ENCODE measurements at places on chromosomes 7 and 10.

DNA sequence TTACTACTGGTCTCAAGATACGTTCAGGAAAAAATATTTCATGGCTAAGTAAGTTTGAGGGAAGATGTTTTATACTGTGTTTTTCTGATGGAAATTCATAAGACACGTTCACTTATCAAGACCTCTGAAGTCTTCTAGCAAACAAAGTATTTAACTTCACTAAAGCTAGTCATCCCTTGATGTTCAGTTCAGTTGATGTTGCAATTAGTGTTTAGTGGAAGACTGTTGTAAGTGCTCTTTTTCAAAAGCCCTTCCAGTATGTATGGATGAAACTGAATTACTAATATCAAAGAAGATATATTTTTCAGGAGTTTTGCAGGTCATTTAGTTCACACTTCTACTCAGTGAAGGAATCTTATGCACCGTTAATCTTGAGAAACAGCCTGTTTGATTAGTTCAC, 25.1 kb downstream of the CUL1 start:
- DNase-seq: no peak

DNA sequence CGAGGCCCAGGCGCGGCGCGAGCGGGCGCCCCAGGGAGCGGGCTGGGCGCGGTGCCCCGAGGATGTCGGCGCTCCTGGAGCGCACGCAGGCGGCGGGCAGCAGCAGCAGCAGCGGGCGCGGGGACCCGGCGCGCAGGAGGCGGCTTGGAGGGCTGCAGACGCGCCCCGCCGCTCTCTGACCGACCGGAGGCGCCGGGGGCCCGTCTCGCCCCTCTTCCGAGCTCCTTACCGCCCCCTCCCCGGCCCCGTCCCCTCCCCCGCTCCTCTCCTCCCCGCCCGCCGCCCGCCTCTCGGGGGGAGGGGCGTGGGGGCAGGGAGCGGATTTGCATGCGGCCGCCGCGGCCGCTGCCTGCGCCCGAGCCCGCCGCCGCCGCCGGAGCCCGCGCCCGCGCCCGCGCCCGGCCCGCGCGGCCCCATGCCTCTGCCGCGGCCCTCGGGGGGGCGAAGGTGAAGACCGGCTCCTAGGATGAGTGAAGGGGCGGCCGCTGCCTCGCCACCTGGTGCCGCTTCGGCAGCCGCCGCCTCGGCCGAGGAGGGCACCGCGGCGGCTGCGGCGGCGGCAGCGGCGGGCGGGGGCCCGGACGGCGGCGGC, at the start of gene NRG3:
Gene NRG3, plus strand, starts transcription at position 320 of the 592 bp plus-strand sequence.
- no peak for DNase-seq

DNA sequence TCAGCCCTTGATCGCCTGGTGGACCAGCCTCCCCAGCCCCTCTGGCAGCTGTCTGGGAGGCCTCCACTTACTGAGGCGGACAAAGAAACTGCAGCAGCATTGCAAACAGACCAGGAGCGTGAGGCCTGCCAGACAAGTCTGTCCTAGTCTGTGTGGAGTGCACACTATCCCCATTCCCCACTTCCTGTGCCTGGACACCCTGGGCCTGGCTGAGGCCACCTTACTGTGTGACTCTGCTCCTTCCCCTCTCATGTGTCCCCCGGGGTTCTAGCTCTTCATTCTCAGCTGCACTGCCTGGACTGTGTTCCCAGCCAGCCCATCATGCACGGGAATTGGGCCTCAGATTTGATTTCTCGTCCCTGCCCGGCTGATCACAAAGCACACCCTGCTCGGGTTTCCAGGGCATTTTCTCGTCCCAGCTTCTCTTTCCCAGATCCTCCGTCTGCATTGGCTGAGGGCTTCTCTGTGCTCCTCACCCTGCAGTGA, 16.7 kb upstream of the C10orf90 start:
- no peak for DNase-seq

GRCh38 chr10:93248583-93249227, 175.0 kb downstream of the CYP26A1 start:
- DNase-seq: no peak

GRCh38 chr10:28118985-28119628, 120.2 kb upstream of the ODAD2 start:
- DNase-seq: no peak

GRCh38 chr7:30466266-30466665, 12.3 kb downstream of the NOD1 start:
- DNase-seq: no peak

GRCh38 chr10:47038881-47039561, 127.8 kb downstream of the PTPN20 start:
- DNase-seq: no peak

DNA sequence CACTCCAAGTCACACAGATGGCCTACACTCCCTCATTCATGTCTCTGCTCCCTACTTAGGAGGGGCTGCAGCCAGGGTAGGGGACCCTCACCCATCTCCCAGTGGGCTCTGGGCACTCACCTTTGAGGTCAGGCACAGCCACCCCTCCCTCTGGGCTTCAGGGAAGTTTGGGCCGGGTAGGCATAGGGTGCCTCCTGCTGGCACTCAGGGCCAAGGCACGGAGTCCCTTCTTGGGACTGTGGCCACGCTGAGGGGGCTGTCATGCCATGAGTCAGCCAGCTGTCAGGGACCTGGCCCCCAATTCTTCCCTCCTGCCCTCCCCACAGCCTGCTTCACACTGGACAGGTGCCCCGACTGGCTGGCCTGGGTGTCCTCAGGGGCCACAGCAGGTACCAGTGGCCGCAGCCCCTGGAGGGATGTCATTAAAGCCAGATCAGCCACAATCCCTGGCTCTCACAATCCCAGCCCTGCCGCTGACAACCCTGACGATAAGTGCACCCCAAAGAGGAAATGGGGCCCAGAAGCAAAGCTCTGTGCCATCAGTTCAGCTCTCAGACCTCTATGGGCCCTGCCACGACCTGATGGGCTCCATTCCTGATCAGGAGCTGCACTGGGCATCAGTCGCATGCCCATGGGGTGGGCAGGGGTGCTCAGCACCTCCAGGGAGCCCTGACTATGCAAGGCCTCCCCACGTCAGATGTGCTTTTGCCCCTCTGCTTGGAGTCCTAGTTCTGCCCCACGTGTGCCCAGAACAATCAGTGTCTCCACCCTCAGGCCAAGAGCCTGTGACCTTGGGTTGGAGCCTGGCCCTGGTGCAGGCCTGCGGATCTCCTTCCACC, 34.1 kb upstream of the RET start:
- DNase-seq: no peak

DNA sequence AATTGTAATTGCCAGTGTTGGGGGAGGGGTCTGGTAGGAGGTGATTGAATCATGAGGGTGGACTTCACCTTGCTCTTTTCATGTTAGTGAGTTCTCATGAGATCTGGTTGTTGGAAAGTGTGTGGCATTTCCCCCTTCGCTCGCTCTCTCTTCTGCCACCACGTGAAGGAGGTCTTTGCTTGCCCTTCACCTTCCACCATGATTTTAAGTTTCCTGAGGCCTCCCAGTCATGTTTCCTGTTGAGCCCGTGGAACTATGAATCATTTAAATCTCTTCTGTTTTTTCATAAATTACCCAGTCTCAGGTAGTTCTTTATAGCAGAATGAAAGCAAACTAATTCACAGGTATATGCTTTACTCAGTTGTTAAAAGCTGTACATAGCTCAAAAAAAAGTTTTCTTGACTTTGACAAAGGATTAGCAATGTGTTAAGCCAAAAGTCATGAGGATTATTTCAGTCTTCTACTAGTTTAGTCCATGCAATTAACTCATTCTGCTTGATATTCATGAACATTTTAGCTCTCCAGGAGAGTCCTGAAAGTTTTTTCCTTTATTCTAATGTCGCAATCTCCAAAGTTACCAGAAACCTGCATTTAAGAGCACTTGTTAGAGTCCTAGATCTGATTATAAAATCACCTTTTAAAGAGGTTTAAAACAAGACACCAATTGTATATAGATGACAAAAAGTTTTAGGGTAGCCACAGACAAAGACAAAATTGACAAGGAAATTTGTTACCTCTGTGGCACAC, 27.7 kb upstream of the ARHGAP12 start:
- no peak for DNase-seq

DNA sequence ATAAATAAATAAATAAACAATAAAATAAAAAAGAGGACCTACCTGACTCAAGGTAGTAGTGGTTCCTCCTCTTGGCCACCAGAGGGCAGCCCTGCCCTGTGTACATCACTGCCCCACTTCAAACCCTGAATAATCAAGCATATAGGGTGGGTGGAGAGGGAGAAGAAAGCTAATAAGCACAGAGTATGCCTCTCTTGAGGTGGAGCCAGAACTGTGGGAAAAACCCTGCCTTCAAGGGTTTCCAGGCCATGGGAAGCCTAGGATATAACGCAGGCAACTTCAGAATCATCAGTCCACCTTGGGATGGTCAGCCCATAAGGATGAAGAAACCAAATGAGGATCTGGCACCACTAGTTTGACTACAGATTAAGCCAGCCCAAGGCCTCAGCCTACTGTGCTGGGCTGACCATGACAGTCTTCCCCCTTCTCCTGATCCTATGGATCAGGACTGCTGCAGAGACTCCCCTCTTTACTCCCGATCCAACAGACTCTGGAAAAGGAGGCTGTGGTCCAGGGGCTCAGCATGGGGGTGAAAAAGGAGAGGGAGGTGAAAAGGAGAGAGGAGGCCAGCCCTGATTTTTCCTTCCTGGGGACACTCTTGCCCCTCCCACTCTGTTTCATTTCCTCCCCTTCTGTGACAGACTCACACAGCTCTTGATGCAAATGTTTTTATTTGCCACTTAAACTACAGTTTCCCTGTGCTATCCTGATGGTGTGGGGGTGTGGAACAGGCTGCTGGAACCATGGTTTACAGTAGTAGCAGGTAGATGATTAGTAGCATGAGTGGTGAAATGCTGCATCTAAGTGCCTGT, 10.1 kb downstream of the AVPI1 start:
- DNase-seq: no peak

DNA sequence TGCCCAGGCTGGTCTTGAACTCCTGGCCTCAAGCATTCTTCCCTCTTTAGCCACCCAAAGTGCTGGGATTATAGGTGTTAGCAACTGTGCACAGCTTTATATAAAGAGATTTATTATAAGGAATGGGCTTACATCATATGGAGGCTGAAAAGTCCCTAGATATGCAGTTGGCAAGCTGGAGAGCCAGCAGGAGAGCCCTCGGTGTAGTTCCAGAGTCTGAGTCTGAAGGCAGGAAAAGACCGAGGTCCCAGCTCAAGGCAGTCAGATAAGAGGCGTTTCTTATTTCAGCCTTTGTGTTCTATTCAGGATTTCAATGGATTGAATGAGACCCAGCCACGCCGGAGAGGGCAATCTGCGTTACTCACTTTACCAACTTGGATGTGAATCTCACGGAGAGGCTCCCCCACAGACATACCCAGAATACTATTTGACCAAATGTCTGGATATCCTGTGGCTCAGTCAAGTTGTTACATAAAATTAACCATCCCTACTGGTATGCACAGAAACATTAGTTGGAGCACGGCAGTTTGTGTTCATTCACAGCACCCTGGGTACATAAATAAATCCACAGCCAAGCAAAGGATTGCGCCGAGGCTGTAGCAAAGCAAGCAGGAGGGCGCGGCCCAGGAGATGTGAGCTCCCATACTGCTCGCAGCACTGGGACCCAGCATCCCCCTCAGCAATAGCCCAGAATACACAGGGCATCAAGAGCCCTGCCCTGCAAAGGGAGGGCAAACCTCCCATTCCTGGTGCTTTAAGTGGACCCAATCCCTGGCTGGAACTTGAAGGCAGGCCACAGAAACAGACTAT, 158.4 kb upstream of the ZNF32 start:
- DNase-seq: no peak

GRCh38 chr10:35420044-35420443, 83.7 kb downstream of the CCNY start:
- DNase-seq: no peak

GRCh38 chr7:70512144-70512543, 619.8 kb upstream of the GALNT17 start:
- no peak for DNase-seq

GRCh38 chr7:128833946-128834325, 3.7 kb downstream of the FLNC start:
- no peak for DNase-seq

DNA sequence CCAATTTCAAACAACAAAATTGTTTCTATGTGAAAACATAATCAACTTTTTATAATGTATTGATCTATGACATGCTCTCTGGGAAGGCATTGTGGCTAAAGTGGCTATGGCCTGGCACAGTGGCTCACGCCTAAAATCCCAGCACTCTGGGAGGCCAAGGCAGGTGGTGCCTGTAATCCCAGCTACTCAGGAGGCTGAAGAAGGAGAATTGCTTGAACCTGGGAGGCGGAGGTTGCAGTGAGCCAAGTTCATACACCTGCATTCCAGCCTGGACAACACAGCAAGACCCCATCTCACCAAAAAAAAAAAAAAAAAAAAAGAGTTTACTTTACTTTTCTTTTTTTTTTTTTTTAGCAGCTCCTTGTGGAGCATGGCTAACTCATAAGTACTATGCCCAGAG, 38.9 kb upstream of the CPN1 start:
- no peak for DNase-seq

DNA sequence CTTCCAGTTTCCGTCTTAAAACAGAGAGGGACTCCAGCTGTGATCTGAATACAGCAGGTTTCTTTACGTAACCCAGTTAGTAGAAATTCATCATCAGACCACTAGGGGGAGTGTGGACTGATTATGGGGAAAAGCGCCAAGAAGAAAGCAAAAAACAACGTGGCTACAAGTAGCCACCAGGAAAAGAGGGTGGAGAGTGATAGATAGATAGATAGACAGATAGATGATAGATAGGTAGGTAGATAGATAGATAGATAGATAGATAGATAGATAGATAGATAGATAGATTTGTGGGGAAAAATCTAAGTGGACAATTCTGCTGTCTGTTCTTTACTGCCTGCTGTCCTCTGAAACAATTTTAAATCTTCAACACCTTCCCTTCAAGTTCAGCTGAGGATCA, 12.7 kb upstream of the AKR1B10 start:
- no peak for DNase-seq

Data from activated naive CD4-positive, alpha-beta T cell (primary cell).